Effector memory CD4-positive, alpha-beta T cell (primary cell): ENCODE measurements at places on chromosomes 2 and 18.
A peak's percentile ranks its signal among the peaks of the same experiment; 100 is the strongest.

- no peak for DNase-seq
Observed at GRCh38 chr2:164620873-164621763, at the start of gene GRB14. Gene GRB14, minus strand, starts transcription at chr2:164621482. Its CDS starts 173 bp downstream, at chr2:164621309.

DNA sequence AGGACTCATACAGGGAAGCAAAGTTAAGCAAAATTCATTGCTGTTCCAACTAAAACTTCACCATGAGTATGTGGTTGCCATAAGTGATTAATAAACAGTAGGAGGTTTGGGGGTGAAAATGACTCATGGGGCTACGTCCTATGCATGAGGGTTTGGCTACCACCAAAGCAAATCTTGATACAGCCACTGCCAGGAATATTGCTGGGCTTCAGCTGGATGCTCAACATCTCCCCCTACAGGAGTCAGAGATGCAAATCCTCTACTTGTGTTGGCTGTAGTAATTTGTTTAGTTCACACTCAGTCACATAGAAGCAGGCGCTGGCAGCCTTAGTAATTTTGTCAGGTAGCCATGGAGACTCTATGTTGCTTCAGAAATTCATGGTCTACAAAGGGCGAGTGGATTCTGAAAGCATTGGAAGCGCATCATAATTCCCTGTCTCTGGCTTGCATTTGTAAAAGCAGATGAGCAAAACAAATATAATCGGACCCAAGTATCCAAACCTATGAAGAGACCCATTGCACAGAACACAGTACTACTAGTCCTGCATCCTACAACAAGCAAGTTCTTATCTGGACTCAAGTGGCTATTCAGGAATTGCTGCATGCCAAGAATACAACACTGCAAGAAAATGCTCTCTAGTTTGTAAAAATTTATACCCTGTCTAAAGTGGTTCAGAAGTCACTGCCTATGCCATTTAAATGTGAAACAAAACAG is 76.0 kb downstream of the CD28 start:
- peak; percentile 39 for DNase-seq

DNA sequence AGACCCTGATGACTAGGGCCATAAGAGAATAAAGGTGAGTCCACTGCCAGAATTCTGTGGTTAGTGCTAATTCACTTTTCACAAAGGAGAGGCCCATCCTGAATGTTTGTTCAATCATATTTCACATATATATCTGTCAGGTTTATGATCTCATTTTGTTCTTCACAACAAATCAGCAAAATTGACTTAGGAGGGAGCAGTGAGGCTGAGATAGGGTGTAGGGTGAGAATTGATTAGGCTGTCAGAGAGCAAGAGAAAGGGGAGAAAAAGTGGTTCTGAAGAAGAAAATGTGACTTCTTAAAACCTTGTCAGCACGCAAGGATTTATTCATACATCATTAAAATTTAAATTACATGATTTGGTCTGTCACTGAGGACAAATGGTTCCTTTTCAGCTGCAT is 117.7 kb downstream of the FHOD3 start:
- no peak for DNase-seq

GRCh38 chr2:103847276-103847675 is 1006.6 kb upstream of the POU3F3 start:
- DNase-seq, result no peak

DNA sequence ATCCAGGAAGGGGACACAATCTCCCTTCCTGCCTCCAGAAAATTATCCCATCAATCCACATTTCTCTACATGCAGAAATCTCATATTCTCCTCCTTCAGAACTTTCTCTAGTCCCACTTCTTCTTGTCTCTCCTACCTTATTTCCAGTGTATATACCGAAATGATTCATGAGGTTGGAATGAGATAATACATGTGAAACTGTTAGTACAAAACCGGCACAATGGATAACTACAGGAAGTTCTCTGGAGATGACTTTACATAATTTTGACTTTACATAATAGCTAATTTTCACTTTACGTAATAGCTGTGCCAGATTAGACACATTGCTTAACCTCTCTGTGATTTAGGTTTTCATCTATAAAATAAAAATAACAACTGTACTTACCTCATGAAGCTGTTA is 801.3 kb downstream of the ERBB4 start:
- DNase-seq, result no peak

DNA sequence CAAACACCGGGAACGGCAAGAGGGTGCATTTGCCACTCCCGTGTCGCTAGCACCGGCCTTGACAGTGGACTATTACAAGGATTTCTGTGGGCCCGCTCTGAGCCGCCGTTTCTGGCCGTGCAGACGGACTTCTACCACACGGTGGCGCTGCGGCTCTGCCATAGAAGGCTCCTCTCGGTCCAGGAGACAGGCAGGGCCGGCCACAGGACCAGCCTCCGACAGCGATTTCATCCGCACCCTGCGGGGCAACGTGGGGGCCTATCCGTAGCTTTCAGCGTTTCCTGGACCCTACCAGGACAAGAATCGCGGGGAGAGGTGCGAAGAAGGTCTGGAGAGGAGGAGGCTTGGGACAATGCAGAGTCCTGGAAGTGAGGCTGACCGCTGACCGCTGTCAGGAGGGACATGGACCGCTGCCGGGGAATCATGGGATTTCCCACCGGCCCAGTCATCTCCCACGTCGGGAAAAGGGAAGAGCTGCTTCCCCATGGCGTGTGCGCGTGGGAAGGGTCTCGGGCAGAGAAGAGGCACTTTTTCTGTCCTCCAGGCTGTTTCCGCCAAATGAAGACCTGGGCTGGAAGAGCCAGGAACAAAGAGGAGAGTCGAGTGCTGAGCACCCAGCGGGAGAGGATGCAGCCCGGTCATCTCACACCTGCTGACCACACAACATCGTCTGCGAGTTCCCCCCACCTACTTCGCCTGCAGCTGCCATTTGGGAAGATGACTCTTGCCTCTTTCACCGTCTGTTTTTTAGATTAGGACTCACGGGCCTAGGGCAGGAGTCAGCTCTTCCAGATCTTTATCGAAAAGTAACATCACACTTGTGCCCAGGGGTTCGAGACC is 35.5 kb upstream of the HAAO start:
- peak; percentile 51 for DNase-seq

GRCh38 chr18:49756671-49757362 is 56.5 kb downstream of the ACAA2 start:
- no peak for DNase-seq

GRCh38 chr18:9918016-9918680 is 4.3 kb downstream of the VAPA start:
- DNase-seq, result no peak

GRCh38 chr2:83534416-83534815 is 924.7 kb downstream of the SUCLG1 start:
- no peak for DNase-seq

GRCh38 chr2:241153616-241154015 is 3.3 kb downstream of the PPP1R7 start:
- DNase-seq, result no peak

- no peak for DNase-seq
Observed at GRCh38 chr2:73359915-73360697, 25.5 kb upstream of the ALMS1 start.

DNA sequence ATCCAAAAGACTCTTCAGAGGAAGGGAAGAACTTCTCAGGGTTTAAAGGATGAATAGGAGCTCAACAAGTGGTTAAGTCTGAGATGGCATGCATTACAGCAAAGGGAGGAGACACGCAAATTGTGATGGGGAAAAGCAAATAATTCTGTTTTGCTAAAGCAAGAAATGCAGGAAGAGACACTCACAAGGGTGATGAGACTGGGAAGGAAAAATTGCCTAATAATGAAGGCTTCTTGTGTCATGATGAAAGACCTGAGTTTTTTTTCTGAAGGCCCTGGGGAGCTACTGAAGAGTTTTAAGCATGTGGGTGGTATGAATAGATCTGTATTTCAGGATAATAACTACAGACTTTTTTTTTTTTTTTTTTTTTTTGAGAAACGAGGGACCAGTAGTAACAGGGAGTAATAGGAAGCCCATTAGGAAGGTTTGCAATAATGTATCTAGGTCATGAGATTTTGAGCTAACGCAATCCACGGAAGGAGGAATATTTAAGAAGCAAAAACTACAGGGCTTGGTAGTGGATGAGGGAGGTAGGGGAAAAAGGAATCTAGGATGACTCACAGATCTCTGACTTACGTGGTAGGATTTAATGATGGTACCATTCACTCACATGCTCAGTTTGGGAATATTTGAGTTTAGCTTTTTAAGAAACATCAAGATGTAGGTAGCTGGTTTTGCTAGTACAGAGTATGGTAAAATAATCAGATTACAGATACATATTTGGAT is 16.0 kb upstream of the SERPINB3 start:
- DNase-seq, result no peak

GRCh38 chr2:76211991-76212985 is 501.6 kb upstream of the GCFC2 start:
- no peak for DNase-seq

- DNase-seq, result no peak
Observed at GRCh38 chr18:26450989-26451682, 97.2 kb downstream of the KCTD1 start.

GRCh38 chr18:21741562-21742314 is 1.1 kb downstream of the MIB1 start:
- peak; percentile 8 for DNase-seq

DNA sequence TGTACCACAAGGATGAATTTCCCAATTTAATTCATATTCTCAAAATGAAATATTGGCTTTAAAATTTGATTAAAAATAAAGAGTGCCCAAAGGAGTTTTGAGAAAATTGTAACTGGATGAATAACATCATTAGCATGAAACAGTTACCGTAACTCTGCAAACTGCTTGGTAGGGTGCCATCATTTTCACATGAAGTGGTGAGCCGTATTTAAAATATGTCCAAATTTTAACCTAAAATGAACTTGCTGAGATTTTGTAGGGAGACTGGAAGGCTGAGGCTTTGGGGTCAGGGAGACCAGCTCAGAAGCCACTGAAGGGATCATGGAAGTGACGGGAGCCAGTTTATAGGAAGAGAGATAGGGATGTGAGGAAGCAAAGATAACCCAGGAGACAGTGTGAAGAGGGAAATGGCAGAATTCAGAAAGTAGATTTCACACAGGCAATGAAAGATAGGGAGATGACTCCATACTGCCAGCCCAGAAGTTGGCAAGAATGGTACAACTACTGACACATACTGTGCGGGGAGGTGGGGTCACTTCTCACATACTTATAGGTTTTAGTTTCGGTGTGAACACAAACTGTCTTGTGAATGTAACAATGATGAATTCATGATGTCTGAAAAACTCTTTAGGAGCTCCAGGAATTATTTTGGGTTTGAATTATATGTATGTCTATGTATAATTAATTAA is 53.8 kb downstream of the EFEMP1 start:
- no peak for DNase-seq

DNA sequence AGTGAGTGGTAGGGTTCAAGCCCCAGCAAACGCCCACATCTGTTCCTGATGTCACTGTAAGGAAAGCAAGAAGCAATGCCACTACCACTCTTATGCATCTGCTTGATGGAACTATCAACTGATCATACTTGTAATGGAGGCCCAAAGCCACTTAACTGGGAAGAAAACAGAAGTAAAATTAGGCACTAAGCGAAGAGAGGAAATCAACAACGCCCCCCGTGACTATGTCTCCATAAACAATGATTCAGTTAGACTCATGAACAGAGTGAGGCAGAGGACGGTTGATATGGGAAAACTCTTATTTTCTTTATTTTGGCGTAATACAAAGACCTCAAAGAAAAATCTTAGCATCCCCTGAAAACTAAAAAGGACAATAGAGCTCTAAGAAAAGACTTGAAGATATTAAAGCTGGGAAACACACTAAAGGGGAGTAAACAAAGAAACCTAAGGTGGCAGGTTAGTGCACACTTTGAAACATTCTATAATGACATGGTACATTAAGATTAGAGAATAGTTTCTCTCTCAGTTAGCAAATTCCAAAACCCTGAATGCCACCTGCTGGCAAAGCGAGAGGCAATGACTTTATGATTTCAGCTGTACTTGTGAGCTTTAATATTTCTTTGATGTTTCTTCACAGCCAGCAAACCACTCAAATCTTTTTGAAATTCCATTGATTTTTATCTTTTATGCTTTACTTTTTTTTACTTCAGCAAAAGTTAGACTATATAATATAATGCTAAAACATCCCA is 86.5 kb downstream of the LRP2 start:
- DNase-seq, result no peak

- no peak for DNase-seq
Observed at GRCh38 chr2:201156640-201157039, 26.3 kb upstream of the CASP10 start.

DNA sequence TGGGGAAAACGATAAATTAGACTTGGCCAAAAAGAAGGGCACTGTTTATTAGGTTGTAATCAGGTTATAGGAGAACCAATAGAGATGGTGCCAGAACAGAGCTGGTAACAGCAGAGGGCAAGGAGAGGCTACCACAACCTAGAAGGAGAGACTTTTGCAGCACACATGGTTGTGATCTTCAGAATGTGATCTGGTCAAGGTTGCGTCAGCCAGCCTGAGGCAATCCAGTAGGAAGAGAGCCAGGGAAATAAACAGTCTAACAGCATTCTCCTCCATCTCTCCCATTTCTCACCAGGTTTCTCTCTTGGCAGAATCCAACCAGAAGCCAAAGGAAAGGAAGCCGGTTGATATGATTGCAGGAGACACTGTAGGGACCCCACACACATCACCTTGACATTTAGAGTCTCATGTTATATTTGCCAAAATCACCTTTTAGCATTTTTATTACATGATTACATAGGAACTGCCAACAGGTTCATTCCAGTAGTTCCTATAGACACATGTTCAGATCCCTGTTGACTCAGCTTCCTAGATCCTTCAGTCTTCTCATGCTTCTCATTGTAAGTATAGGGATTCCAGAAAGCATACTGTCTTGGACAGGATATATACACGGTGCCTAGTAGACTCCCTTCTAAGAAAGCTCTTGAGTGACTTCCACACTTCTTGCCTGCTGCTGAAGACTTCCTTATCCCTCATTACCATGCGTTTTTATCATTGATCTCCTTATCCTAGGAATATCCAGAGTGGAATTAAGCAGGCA is 17.6 kb upstream of the SPATS2L start:
- DNase-seq, result no peak

DNA sequence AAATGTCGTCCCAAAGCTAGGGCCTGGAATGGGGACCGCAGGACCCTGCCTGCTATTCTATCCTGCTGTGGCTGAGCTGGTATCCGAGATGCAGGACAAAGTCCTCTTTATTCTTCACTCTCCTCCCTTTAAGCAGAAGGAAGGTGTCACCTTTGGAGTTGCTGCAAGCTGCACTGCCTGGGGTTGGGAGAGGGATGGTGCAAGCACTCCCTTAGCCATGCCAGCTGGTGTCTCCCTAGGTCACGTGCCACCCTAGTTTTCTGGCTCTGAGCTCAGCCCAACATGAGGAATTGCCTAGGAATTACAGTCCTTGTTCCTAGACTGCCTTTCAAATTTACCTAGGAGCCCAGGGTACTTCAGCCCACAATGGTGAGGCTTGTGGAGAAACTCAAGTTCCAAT is 21.4 kb upstream of the FAM228A start:
- DNase-seq, result no peak

- DNase-seq, result no peak
Observed at GRCh38 chr18:63868546-63868945, 19.0 kb upstream of the SERPINB2 start.

- peak; percentile 41 for DNase-seq
Observed at GRCh38 chr2:74481961-74482800, 617 bp downstream of the CCDC142 start.

GRCh38 chr2:100292022-100292580 is 30.2 kb downstream of the LONRF2 start:
- DNase-seq, result peak; percentile 23

- DNase-seq, result peak; percentile 39
Observed at GRCh38 chr18:48975817-48976649, 25.3 kb upstream of the SMAD7 start.

- DNase-seq, result no peak
Observed at GRCh38 chr2:45705233-45705632, 53.8 kb downstream of the PRKCE start.

- DNase-seq, result no peak
Observed at GRCh38 chr2:198880421-198880820, 577.3 kb downstream of the SATB2 start.

- DNase-seq, result no peak
Observed at GRCh38 chr2:160694221-160694620, 200.6 kb upstream of the RBMS1 start.
